ENCODE measurements at places on chromosomes 2 and 18. TPM values are rescaled to one million over a fixed set of nuclear protein-coding genes. Genes with fewer than 3 reads are reported as not detected.

DNA sequence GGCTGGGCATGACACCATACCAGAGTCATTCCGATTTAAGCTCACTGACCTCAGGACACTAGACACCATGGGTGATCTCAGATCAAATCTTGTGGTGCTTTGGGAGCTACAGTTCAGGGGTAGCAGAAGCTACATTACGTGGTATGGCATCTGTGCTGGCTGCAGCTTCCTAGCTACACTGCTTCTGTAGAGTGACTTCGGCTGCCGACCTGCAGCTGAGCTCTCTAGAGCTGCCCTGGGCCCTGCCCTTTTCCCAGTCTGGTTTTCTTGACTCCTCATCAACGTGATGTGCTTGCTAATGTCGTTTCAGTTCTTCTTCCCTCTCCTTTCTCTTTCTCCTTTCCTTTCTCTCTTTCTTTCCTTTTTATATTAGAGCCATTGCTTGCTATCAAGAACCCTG lies 100.2 kb downstream of the AP1S3 start:
- peak; percentile 36 for DNase-seq

DNA sequence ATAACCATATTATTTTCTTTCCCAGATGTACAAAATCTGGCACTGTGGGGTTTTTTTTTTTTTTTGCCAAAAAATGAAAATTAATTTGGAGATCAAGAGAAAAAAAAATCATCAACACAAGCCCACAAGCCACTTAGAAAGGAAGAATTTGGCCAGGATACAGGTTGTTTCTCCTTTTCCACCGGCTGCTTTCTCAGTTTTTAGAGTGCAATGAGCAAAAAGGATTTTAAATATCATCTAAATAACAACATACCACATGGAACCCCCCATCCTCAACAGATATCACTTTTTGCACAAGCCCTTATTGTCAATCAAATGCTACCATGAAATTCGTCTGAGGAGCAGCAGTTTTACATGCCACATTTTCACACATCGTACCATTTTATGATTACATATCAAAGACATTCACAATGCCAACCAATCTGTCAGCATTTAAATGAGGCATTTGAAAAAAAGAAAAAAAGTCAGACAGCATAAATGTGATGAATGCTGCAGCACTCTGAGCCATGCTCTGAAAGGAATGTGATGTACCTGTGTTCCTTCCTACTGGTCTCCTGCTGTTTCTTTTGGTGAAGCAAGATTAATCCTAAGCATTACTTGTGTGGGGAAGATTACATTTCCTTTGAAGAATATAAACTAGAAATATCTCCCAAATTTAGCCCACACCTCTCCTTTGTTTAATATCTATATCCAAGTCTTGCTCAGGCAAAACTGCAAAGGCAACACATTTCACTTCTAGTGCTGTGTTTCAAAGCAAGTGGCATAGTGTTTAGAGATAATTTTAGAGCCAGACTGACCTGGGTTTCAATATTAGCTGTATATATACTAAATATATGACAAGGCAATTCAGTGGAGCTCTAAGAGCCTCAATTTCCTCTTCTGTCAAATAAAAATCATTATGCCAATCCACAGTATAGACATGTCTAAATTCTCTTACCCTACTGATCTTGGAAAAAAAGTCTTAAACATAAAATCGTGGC lies 391.3 kb downstream of the CMPK2 start:
- DNase-seq, result no peak

DNA sequence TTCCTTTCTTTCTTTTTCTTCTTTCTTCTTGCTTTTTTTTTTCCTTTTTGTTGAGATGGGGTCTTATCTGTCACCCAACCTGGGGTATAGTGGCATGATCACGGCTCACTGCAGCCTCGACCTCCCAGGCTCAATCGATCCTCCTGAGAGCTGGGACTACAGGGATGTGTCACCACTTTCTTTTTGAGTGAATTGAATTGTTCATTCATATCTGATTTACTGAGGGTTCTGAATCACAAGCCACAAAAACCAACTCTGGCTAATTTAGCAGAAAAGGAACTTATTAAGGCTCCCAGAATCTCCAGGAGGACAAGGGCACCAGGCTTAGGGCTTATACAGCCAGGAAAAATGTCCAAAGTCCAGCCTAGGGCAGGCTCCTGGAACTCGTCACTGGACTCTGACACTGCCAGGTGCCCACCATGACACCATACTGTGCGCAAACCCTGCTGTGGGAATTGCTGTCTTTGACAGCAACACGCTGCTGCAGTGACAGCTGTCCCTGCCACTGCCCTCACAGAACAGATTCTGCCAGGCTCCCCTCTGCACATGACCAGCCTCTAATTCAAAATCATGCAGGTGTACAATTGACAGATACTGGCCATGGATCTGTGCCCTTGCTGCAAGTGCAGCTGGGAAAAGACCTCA lies 42.9 kb upstream of the EML6 start:
- no peak for DNase-seq

DNA sequence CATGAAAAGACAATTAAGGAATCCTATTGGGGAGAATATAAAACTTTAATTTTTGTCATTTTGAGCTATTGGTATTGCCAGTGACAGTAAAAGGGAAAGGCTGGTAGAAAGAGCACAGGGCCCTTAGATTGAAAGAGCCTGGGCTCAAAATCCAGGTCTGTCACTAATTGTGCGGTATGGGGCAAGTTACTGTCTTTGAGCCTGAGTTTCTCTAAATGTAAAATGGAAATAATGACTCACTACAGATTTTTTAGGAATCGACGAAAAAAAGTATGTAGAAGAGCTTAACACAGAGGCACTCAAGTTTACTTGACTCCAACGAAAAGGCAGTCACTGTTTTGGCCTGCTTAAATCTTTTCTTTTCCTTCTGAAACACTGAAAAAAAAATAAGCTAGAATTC lies 7.0 kb downstream of the NDUFV2 start:
- DNase-seq, result no peak

The SIX3 gene
- not detected for total RNA-seq

The SKA1 gene
- total RNA-seq, result 4.0 TPM
